ENCODE measurements at places on chromosomes 1 and 21.

GRCh38 chr1:81889166-81889565 lies 88.4 kb downstream of the ADGRL2 start:
- DNase-seq = no peak

DNA sequence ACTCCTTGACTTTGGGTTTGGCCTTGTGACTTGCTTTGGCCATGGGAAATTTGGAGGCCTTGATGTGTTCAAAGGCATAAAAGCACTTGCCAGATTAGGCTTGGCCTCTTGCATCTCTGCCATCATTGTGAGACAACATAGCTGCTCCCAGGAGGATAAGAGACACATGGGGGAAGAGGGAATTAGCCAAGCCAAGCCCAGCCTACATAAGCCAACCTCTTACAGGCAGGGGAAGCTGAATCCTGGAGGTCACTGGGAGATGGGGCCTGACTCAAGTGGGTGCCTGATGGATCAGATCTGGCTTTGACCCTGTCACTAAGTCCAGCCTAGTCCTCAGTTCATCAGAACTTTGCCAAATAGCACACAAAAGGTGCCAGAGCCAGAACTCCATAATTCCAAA lies 37.6 kb upstream of the HMGB4 start:
- no peak for DNase-seq

- no peak for DNase-seq
Measured at GRCh38 chr1:176795929-176796328, 333.0 kb downstream of the PAPPA2 start.

DNA sequence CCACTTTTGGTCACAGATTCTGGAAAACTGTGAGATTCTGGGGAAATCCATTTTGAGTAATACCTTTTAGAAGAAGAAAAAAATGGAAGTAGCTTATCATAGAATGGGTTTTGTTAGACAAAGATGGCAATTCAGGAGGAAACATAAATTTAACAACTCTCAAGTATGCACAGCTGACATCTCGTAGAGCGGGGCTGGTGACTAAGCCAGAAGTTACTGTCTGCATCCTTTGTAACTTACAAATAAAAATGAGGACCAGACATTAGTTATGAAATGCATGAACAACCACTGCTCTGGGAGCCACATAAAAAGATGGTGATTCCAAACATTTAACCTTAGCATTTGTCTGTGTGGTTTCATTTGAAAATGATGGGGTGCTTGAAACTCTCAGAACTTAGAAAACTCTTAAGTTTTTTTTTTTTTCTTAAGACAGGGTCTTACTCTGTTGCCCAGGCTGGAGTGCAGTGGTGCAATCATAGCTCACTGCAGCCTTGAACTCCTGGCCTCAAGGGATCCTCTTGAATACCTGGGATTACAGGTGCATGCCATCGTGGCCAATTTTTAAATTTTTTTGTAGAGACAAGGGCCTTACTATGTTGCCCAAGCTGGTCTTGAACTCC lies 49.2 kb upstream of the ATP5PO start:
- no peak for DNase-seq

- DNase-seq = no peak
Measured at GRCh38 chr1:230753191-230753585, 6.0 kb downstream of the CAPN9 start.

DNA sequence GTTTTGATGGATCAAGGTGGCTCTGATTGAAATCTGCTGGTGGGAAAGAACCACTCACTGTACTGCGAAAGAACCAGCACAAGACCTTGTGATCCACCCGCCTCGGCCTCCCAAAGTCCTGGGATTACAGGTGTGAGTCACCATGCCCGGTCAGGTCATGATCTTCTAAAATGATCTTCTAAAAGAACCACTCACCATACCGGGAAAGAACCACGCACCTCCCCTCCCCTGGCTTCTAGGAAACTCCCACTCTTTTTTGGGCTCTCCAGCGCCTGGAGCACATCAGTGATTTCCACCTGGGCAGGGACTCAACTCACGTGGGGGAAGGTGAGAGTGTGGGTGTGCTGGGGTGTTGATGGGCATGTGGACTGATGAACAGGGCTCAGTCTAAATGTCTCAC lies 7.9 kb upstream of the RAB7B start:
- DNase-seq = no peak

DNA sequence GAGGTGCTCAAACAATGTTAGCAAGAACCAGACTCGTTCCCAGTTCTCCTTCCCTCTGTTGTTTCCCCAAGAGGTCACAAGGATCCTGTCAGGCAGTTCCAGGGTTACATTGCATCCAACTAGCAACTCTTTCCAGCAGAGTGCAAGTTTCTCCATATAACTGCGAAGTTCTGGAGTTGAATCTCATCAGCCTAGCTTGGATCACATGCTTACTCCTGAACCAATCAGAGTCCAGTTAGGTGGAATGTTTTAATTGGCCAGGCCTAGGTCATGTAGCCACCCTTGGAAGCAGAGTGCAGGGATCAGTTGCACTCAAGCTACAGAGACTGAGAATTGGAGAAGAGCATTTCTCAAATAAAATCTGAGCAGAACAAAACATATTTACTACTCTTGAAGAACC lies 15.9 kb upstream of the PIK3R3 start:
- no peak for DNase-seq

GRCh38 chr1:192140382-192140781 lies 17.9 kb upstream of the RGS18 start:
- no peak for DNase-seq

- no peak for DNase-seq
Measured at GRCh38 chr21:38806153-38806941, 618 bp downstream of the ETS2 start.

GRCh38 chr1:54371942-54372275 lies 34.3 kb downstream of the SSBP3 start:
- no peak for DNase-seq

GRCh38 chr1:177440821-177441220 lies 270.1 kb downstream of the BRINP2 start:
- DNase-seq = no peak

DNA sequence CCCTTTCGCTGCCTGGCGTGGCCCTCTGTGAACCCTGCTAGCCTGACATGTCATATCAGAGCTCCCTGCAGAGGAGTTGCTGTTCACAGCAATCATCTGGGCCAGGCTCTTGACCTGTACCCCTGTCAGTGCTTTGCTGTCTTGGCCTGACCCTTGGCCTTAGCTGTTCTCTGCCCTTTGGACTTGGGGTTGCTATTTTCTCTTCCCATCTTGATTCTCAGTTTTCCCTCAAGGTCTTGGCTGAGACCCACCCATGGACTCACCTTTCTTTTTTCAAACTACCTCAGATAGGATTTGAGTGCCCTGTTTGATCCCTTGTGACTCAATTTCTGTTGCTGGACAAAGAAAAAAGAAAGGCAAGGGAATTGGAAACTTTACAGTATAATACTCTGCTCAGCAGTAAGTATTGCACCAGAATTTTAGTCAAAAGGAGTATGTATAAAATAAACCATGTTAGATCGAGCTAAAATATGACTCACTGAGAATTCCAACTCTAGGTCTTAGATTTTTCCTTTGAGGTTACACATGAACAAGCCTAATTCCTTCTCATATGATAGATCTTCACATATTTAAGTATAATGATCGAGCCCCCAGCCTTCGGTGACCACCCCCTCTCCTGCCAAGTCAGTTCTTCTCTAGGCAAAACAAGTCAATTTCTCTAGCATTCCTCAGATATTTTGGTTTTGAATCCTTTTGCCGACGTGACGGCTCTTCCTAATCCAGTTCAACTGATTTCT lies 110.5 kb downstream of the NGF start:
- no peak for DNase-seq

- no peak for DNase-seq
Measured at GRCh38 chr1:95744731-95745130, 510.7 kb downstream of the RWDD3 start.

DNA sequence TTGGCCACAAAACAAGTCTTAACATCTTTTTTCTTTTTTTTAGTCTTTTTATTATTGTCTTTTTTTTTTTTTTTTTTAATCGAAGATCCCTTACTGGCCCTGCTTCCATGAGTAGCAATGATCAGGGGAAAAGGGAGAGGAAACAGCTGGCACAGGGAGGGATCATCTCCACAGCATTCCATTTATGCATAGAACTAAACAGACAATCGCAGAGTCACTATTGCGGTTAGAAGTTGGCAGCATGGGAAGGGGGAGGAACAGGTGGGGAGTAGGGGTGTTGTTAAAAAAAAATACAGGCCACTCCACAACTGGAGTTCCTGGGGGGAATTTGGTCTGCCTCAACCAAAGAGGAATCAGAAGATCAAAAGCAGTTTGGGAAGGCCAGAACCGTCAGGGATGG lies 55.4 kb downstream of the C1orf185 start:
- DNase-seq = no peak

DNA sequence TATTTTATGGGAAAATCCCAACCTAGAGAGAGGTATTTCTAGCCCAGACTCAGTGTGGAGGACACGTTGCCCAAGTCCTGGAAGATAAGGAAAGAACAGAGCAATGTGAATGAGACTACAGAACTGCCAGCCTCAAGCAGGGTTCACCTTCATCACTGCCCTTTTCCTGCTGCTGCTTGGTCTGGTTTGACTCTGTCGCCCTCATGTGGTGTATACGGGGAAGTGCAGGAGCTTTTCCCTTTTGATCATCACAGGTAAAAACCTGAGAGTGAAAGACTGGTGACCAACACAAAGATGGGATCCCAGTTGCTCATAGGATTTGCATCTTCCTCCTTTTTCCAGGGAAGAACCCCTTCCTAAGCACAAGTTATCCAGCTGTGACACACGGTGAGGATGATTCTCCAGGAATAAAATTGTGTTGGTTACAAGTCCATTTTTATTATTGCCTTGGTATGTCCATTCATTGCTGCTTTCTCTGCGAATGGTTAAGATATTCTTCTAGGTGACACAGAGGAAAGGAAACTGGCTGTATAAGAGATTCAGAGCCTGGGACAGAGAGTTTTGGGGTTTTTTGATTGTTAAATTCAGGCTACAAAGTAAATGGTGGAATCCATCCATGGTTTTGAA lies 89.5 kb upstream of the CD53 start:
- DNase-seq = peak; percentile 21

- no peak for DNase-seq
Measured at GRCh38 chr1:36154335-36154734, 1.6 kb upstream of the MAP7D1 start.

GRCh38 chr1:29162025-29162424 lies 19.7 kb downstream of the SRSF4 start:
- DNase-seq = no peak

DNA sequence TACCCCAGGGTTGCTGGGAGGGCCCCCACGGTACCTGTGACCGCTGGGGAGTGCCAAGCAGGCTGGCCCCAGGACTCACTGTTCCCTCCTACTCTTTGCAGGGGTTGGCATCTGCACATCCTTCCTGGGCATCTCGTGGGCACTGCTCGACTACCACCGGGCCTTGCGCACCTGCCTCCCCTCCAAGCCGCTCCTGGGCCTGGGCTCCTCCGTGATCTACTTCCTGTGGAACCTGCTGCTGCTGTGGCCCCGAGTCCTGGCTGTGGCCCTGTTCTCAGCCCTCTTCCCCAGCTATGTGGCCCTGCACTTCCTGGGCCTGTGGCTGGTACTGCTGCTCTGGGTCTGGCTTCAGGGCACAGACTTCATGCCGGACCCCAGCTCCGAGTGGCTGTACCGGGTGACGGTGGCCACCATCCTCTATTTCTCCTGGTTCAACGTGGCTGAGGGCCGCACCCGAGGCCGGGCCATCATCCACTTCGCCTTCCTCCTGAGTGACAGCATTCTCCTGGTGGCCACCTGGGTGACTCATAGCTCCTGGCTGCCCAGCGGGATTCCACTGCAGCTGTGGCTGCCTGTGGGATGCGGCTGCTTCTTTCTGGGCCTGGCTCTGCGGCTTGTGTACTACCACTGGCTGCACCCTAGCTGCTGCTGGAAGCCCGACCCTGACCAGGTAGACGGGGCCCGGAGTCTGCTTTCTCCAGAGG lies 6.8 kb downstream of the XKR8 start:
- no peak for DNase-seq

GRCh38 chr1:44076066-44076465 lies 42.6 kb upstream of the KLF17 start:
- no peak for DNase-seq

DNA sequence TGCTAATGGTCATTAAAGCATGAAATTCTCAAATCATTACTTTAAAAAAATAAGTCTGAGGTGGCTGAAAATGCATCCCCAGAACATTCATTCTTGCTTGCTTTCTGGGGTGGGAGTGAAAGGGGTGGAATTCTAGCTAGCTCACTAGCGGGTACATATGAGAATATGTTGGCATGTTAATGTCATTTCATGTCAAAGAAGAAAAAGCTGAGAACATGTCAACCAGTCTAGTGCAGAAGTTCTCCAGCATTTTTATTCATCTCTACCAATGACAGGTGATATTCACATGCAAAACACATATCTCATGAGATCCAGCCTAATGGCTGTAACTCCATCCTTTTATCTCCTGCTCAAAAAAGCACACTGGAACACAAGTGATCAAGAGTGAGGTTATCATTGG lies 49.1 kb downstream of the ZNHIT6 start:
- DNase-seq = no peak

- no peak for DNase-seq
Measured at GRCh38 chr1:172397221-172397620, 23.3 kb upstream of the C1orf105 start.

GRCh38 chr1:77089756-77090155 lies 129.5 kb downstream of the PIGK start:
- no peak for DNase-seq

GRCh38 chr1:24987875-24988557 lies 57.9 kb upstream of the RUNX3 start:
- no peak for DNase-seq

DNA sequence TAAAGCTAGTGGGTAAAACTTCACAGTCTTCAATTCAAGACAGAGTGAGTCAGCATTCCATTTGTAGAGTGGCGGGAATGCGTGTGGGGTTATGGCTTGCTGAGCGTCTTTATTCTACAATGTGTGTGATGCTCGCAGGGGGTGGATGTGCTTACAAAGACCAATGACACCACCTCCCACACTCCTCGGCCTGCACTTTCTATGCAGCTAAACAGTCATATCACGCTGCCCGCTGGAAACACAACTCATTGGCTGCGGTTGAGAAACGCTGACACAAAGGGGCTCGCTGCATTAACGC lies 298.5 kb downstream of the PCP4 start:
- DNase-seq = no peak

DNA sequence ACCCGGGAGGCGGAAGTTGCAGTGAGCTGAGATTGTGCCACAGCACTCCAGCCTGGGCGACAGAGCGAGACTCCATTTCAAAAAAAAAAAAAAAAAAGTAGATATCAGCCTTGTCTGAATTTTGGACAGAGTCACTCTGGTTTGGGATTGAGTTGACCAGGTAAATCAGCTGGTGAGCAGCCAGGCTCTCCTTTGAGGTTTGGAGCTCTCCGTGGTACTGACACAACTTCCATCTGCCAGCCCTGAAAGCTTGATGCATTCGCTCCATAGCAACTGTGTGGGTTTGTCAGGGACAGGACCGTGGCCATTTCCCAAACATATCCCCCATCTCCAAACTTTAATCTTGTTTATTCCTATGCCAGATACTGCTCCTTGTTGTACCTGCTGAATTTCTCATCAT lies 155.2 kb downstream of the DMRTA2 start:
- no peak for DNase-seq
